Right ventricle myocardium inferior (tissue), 1 donor: ENCODE measurements at places on chromosomes 16 and 17.

GRCh38 chr16:27096375-27096774 is 29.6 kb downstream of the C16orf82 start:
- no peak for DNase-seq

DNA sequence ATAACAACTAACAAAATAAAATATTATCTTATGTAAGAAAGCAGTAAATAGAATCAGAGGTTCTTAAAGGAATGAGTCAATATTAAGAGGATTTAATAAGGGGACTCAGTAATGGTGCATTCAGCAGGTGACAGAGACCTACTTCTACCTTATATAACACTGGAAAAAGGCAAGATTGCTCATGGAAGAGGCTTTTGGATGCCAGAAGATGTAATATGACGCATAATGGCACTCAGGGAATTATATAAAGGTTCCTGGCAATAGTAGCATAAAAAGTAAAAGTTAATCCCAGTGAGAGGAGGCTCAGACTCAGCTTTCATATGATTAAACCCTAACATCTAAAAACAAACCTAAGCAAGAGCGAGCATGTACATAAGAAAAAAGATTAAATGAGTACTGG is 136.0 kb upstream of the NACA2 start:
- DNase-seq: no peak

- no peak for DNase-seq
Observed at GRCh38 chr17:27276653-27277156, 17.2 kb upstream of the WSB1 start.

- no peak for DNase-seq
Observed at GRCh38 chr16:4410335-4411075, 5.9 kb downstream of the CORO7 start.

GRCh38 chr16:86854626-86855294 is 276.4 kb downstream of the FOXL1 start:
- no peak for DNase-seq

- DNase-seq: no peak
Observed at GRCh38 chr16:68592466-68593337, 52.4 kb upstream of the CDH3 start.

DNA sequence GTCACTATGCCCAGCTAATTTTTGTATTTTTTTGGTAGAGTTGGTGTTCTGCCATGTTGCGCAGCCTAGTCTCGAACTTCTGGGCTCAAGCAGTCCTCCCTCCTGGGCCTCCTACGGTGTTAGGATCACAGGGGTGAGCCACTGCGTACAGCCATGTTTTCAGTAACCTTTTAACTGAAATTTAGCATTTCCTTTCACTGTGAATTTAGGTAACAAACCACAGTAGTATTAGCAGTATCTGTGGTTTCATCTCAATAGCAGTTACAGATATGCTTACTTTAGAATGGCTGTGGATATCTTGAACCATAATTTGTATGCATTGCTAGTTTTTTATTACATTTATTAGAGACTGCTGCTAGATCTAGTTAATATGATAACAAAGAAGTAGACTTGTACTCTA is 4.3 kb upstream of the RANGRF start:
- DNase-seq: no peak

GRCh38 chr17:82977606-82978005 is 101.8 kb upstream of the METRNL start:
- DNase-seq: no peak
